ENCODE measurements at places on chromosomes 12 and 14.

DNA sequence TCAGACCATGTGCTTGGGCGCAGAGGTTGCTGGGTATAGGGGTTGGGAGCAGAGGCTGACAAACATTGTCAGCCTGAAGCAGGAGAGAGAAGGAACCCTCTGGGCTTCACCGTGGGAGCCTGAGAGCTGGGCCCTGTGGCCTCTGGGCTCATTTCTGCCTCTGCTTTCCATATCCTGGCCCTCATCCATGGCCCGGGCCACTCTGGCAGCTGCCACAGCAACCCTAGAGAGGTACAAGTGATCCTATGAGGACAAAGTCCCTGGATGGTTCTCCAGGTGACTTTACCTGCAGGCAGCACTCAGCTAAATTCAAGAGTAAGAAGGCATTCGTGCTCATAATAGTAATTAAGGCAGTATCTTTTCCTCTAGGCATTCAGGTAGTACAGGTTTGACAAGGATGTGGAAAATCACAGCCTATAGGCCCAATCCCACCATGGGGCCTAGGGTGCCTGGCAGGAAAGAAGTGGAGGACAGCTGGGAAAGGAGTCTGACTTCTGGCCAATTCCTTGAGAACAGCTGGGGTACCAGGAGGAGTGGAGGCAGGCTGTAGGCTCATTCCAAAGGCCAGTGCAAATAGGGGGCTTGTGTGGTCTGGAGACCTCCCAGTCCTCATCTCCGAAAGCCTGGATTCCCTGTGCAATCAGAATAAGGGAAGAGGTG lies 3.6 kb upstream of the TTC7B start:
- no peaks in the 10 kb centered on the region for H3K36me3 ChIP-seq
- no peak overlapping the region for H3K4me3 ChIP-seq
- no peaks in the 10 kb centered on the region for H3K27me3 ChIP-seq
- H3K4me1 ChIP-seq, result peaks cover 7% of the 10 kb centered on the region
- DNase-seq, result no peak

DNA sequence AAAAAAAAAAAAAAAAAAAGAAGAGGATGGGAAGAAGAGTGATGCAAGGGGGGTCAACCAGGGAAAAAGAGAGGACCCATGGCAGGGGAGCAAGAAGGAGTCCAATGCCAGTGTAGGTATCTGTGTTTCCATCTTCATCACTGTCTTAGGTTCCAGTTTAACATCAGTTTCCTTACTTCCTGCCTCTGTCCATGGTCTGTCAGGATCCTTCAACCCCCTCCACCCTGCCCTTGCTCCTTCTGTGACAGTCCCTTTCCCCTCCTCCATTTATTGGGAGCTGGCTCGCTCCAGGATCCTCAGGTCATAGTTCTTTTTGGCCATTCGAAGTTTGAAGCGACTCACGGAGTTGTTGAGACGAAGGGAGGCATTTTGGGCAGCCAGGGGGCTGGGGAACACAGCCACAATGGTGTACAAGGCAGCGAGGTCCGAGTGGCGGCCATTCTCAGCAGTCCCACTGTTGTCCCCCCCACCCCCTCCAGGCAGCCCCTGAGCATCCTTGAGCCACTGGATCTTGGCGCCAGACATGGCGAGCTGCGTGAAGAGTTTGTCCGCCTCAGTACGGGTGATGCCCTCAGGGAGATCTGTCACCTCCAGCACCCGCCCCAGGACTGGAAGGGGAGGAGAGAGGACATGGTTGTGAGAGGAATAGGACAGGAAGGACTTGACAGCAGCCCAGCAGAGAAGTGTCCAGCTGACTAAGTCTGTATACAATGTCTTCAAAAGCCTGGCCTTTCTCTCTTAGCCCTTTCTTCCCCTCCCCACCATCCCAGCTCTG lies 3.7 kb upstream of the STAC3 start:
- H3K27me3 ChIP-seq, result no peaks in the 10 kb centered on the region
- H3K4me3 ChIP-seq, result no peak overlapping the region
- H3K36me3 ChIP-seq, result peaks cover 10% of the 10 kb centered on the region
- H3K27ac ChIP-seq, result no peak overlapping the region
- DNase-seq, result no peak

GRCh38 chr14:67532998-67533753 lies at the start of gene PLEKHH1:
Gene PLEKHH1, plus strand, starts transcription at chr14:67533290. Its CDS starts 8,578 bp downstream, at chr14:67541868.
- peak; percentile 28 for DNase-seq
- H3K4me3 ChIP-seq, result peak within 1 kb of the TSS; percentile 46
- no peaks in the 10 kb centered on the region for H3K27me3 ChIP-seq
- H3K27ac ChIP-seq, result peak within 1 kb of the TSS; percentile 72

DNA sequence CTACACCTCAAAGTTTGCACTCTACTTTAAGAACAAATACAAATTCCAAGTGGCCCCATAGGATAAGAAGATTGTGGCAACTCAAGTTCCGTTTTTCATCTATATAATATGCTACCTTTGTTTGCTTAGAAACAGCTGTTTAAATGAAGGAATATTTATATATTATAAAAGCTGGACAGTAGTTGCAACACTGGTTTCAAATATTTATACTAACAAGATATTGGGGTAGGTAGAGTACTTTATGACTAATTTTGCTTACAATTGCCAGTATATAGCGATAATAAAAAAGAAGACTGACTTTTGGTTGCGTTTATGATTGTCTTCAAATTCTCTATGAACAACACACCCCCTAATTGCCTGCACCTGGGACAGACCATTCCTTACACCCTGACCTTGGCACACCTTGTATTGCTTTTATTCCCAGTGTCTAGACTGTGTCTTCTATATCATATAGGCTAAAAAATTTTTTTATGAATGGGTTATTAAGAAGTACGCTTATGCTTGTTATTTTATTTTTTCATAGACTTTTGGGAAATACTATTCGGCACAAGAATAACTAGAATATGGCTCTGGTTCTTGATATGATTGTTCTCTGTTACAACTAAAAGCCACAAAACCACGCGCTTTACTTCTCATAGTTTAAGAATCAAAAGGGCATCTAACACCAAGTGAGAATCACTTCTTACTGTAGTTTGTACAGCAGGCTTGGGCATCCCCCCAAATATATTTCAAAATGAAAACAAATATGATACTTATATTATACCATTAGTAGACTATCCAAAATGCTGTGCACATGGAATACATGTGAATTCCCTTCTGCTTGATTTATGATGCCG lies 455.4 kb upstream of the DCN start:
- H3K4me1 ChIP-seq, result no peaks in the 10 kb centered on the region
- H3K27ac ChIP-seq, result no peak overlapping the region
- H3K4me3 ChIP-seq, result no peak overlapping the region
- no peak for DNase-seq

GRCh38 chr12:27462851-27463250 lies 16.3 kb downstream of the SMCO2 start:
- no peak overlapping the region for H3K27ac ChIP-seq
- DNase-seq, result no peak
- H3K36me3 ChIP-seq, result no peaks in the 10 kb centered on the region
- peaks cover 23% of the 10 kb centered on the region for H3K4me1 ChIP-seq
- no peaks in the 10 kb centered on the region for H3K27me3 ChIP-seq

DNA sequence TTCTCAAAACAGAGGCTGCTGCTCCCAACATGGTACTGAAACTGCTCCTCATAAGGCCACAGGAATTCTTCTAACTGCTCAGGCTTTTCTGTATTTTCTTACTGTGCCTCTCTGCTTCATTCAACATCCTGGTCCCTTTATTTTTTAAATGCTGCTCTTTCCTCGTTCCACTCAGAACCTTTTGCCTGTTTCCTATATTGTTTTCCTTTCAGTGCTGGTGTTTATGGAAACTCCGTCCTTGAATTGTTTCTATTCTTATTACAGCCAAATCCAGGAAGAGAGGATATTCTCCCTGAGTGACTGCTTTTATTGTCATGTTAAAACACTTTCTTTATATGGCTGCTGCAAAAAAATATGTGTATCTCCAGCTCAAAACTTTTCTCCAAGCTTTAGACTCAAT lies 173.0 kb upstream of the E2F7 start:
- no peaks in the 10 kb centered on the region for H3K36me3 ChIP-seq
- DNase-seq, result no peak
- H3K4me3 ChIP-seq, result no peak overlapping the region
- H3K4me1 ChIP-seq, result no peaks in the 10 kb centered on the region

DNA sequence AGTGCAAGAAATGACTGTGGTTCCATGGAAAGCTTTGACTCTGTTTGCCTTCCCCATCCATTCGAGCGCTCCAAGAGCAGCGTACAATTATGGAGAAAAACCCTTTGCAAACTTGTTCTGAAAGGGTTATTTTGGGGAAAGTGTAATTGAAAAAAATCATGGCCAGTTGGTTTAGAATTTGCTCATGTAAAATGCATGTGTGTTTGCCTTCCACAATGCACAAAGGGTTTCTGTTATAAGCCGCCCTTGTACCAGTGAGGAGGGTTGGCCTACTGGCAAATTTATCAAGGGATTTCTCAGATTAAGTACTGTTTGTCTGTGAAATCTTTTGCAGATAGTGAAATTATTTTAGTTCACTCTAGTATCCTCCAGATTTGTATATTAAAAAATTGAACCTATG lies 62.7 kb upstream of the PELI2 start:
- no peaks in the 10 kb centered on the region for H3K27me3 ChIP-seq
- H3K36me3 ChIP-seq, result no peaks in the 10 kb centered on the region
- H3K27ac ChIP-seq, result peak overlapping the region; percentile 17
- no peak overlapping the region for H3K4me3 ChIP-seq
- no peaks in the 10 kb centered on the region for H3K4me1 ChIP-seq
- DNase-seq, result no peak

- H3K4me1 ChIP-seq, result peaks cover 40% of the 10 kb centered on the region
- H3K27ac ChIP-seq, result peak overlapping the region; percentile 68
- no peak overlapping the region for H3K4me3 ChIP-seq
Observed at GRCh38 chr14:100618318-100618693, 31.1 kb upstream of the BEGAIN start.

DNA sequence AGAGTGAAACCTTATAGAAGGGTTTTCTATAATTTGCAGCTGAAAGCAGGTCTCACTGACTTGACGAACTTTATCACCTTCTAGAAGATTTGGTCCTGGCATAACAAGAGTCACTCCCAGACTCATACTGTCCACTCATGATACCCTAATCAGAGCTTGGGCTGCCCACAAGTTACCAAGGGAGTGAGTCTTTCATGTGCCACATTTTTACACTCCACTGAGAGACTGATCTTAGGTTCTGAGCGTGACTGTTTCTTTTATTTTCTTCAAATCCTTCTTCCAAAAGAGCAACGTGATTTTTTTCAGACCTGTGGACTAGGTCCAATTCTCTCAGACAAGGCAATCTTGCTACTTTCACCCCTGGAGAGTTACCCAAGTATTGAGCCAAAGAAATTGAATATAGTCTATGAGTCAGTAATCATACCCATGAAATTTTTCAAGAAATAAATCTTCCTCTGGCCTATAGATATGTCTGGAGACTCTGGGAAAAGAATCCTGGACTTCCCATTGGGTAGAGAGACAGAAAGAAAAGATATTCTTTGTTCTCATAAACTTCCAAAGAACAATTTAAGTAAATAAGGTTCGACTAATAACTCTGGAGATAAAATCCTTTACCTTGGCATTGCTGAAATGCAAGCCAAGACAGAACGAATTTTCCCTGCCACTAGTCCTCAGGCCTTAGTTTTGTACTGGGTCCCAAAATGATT lies 26.9 kb downstream of the SIX1 start:
- no peak for DNase-seq
- H3K36me3 ChIP-seq, result no peaks in the 10 kb centered on the region
- no peak overlapping the region for H3K27ac ChIP-seq
- no peak overlapping the region for H3K4me3 ChIP-seq
- no peaks in the 10 kb centered on the region for H3K4me1 ChIP-seq
- peaks cover 4% of the 10 kb centered on the region for H3K27me3 ChIP-seq

GRCh38 chr12:67759829-67760228 lies 111.3 kb downstream of the DYRK2 start:
- no peaks in the 10 kb centered on the region for H3K36me3 ChIP-seq
- no peaks in the 10 kb centered on the region for H3K4me1 ChIP-seq
- H3K27ac ChIP-seq, result no peak overlapping the region
- no peak for DNase-seq

DNA sequence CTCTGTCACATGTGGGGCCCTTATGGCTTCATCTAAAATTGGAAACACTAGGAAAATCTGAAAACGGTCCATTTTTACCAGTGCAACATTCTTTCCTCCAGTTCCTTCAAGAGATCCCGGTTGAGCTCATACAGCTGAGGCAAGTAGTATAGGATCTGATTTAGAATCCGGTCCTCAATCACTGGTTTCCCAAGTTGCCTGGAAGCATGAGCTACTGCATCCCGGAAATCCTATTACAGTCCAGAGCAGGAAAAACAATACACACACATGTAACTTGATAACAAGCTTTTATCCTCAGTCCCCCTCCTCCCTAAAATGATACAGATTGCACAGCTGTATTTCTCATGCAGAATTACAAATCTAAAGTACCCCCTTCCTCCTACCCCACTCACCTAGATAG lies 67.9 kb upstream of the NR2C1 start:
- no peak overlapping the region for H3K4me3 ChIP-seq
- H3K36me3 ChIP-seq, result no peaks in the 10 kb centered on the region
- no peaks in the 10 kb centered on the region for H3K27me3 ChIP-seq
- H3K4me1 ChIP-seq, result no peaks in the 10 kb centered on the region

GRCh38 chr12:108514468-108514972 lies 557 bp upstream of the FICD start:
- H3K27ac ChIP-seq, result peak overlapping the region; percentile 75
- peaks cover 22% of the 10 kb centered on the region for H3K36me3 ChIP-seq
- peak overlapping the region; percentile 11 for H3K4me3 ChIP-seq
- DNase-seq, result no peak
- H3K4me1 ChIP-seq, result no peaks in the 10 kb centered on the region

- no peaks in the 10 kb centered on the region for H3K27me3 ChIP-seq
- no peaks in the 10 kb centered on the region for H3K4me1 ChIP-seq
- no peak overlapping the region for H3K4me3 ChIP-seq
- DNase-seq, result no peak
- H3K36me3 ChIP-seq, result no peaks in the 10 kb centered on the region
Observed at GRCh38 chr12:88225776-88226175, 83.7 kb downstream of the TMTC3 start.

- no peak for DNase-seq
- H3K4me1 ChIP-seq, result no peaks in the 10 kb centered on the region
Observed at GRCh38 chr12:90239732-90240260, 531.2 kb upstream of the ATP2B1 start.

DNA sequence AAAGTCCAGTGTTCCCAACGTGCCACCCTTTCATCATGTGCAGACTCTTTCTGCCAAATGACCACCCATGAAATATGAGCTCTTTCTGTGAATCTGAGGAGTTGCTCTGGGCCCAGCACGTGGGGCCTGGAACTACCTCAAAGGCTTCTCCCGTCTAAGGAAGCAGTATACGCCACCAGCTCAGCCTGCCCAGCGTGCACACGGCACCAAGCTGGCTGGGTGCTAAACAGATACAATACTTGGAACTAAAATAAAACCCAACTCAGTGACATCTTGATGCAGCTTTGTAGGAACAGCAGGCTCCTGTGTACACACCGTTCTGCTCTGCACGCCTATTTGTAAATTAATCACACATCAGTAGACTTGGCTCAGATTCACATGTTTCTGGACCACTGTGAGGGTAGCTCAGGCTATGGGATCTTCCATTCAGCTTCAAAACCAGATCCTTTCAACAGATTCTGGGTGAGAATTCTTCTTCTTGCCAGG lies 74.8 kb downstream of the ARL6IP4 start:
- no peak overlapping the region for H3K27ac ChIP-seq
- no peak for DNase-seq
- H3K27me3 ChIP-seq, result no peaks in the 10 kb centered on the region
- H3K4me3 ChIP-seq, result no peak overlapping the region

- H3K27ac ChIP-seq, result no peak overlapping the region
- H3K36me3 ChIP-seq, result no peaks in the 10 kb centered on the region
- no peak overlapping the region for H3K4me3 ChIP-seq
- no peak for DNase-seq
- H3K27me3 ChIP-seq, result no peaks in the 10 kb centered on the region
Observed at GRCh38 chr14:38042322-38042721, 165.4 kb upstream of the SSTR1 start.

- H3K36me3 ChIP-seq, result no peaks in the 10 kb centered on the region
- H3K27me3 ChIP-seq, result no peaks in the 10 kb centered on the region
- DNase-seq, result no peak
- no peaks in the 10 kb centered on the region for H3K4me1 ChIP-seq
- H3K27ac ChIP-seq, result no peak overlapping the region
Observed at GRCh38 chr12:132423251-132423819, 66.6 kb upstream of the FBRSL1 start.

Data from tibial nerve (tissue), 4 donors.